Stimulated activated CD8-positive, alpha-beta memory T cell treated with anti-CD3 and anti-CD28 coated beads, Interleukin-12 subunit alpha, Interleukin-12 subunit beta, amount 100 ng/mL, for 1 hour (primary cell): ENCODE measurements at places on chromosomes 3 and 15.
A peak's percentile ranks its signal among the peaks of the same experiment; 100 is the strongest.

GRCh38 chr15:96043591-96044171, 286.8 kb upstream of the NR2F2 start:
- no peak for DNase-seq

GRCh38 chr15:99238849-99239248, 10.5 kb downstream of the TTC23 start:
- DNase-seq = no peak

- no peak for DNase-seq
These were observed 344.3 kb downstream of the EDEM1 start for GRCh38 chr3:5531741-5532290.

DNA sequence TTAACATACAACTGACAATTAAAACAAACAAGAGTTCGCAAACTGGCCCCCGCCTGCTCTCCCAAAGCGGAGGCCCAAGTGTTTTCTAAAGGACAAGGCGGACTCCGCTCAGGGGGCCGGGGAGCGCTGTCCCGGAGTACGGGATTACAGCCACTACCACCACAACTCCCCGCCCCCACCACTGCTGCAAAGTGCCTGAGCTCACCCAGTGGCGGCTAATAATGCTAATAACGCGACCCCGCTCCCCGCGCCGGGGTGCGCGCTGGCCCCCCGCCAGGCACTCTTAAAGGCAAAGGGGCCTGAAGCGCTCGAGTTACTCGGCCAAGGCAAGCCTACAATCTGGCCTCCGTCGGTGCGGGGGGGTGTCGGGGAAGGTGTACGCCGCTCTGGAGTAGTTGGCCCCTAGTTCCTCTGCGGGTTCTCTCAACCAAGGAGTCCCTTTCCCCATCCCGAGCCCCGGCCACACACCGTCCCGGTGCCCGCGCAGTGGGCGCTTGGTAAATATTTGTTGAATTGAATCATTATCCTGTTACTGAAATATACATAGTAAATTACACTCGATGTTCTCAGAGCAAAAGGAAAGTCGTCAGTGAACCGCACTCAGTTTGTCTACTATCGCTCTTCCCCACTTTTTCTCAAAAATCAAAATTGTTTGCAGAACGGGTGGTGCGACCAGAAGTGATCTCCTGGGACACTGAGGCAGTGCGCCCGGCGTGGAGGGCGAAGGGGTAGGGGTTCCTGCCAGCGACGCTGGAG, 827 bp downstream of the WNT5A start:
- no peak for DNase-seq

- DNase-seq = no peak
These were observed 177.1 kb downstream of the CD47 start for GRCh38 chr3:107913701-107914100.

- DNase-seq = no peak
These were observed 121.9 kb downstream of the CHST2 start for GRCh38 chr3:143241481-143241951.

DNA sequence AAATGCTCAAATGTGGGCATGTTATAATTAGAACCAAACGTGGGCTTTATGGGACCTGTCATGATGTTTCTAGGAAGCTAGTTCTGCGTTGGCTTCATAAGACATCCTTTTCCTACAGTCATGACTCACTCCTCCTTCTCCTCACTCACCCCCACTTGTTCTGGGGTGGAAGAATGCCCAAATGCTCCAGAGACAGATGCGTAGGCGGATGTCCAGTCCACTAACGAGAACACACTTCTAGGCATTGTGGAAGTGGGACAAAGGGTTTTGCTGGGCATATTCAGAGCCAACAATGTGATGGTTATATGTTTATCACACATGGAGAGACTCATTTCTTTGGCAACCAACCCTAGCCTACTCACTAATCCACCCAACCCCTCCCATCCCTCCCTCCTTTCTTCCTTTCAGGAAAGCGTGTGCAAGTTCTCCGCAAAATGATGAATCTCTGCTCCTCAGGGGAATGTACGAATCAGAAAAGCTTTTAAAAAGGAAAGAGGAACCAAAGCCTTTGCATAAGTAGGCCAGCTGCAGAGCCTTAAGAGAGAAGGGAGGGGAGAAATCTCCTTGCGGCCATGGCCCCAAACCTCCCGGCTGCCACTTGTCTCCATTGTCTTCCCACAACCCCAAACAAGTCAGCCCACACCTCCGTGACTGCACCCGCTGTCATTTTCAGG, 123.0 kb upstream of the SPRED1 start:
- no peak for DNase-seq

- DNase-seq = peak; percentile 25
These were observed 12.9 kb downstream of the PCYT1A start for GRCh38 chr3:196274585-196274984.

GRCh38 chr15:52180196-52180835, 10.9 kb downstream of the GNB5 start:
- DNase-seq = no peak

- no peak for DNase-seq
These were observed 3.7 kb downstream of the NR2F2 start for GRCh38 chr15:96334017-96334704.

DNA sequence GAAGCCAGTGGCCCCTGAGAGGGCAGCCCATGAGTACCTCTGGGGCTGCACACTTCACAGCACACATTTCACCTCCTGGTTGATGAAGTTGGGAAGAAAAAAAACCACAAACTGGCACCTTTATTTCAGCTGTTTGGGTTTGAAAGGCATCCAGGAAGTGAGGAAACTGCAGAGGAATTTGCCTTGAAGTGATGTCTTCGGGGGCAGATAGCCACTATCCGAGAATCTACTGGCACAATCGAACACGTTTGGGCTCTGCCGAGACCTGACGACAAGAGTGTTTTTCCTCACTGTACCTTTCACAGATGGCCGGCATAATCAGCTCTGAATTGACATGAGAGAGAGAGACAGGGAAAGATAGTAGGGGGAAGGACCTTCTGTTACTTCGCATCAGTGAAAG, 59.7 kb downstream of the LRIG1 start:
- no peak for DNase-seq

DNA sequence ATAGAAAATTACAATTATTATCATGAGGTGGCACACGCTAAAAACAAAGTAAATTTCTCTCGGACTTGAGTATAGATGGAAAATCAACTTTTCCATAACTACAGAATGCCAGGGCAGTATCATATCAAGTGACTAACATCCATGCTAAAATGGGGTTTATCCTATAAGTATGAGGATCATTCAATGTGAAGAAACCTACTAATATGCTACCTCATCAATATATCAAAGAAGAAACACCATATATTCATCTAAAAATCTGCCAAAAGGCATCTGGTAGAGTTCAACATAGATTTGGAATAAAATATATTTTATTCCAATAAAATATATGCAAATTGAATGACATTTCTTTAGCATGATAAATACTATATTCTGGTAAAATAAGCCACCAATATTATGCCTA, 894.4 kb downstream of the MCTP2 start:
- no peak for DNase-seq

DNA sequence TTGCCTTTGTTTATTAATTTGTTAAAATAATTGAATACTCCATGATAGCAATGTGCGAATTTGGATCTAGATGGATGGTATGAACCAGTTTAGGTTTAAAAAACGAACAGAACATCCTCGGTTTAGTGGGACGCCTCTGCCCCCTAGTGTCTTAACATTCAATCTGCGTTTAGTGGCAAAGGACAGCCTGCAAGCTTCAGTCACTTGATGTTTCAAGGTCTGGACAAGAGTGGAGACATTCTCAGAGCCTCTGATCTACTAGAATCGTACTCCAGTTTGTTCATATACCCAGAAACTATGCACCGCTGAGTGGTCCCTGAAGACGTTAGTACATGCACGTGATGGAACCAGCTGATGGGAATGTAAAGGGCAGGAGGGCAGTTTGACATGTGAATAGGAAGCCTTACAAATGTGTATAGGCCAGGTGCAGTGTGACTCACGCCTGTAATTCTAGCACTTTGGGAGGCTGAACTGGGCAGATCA, 17.8 kb upstream of the ATP13A4 start:
- DNase-seq = peak; percentile 14

DNA sequence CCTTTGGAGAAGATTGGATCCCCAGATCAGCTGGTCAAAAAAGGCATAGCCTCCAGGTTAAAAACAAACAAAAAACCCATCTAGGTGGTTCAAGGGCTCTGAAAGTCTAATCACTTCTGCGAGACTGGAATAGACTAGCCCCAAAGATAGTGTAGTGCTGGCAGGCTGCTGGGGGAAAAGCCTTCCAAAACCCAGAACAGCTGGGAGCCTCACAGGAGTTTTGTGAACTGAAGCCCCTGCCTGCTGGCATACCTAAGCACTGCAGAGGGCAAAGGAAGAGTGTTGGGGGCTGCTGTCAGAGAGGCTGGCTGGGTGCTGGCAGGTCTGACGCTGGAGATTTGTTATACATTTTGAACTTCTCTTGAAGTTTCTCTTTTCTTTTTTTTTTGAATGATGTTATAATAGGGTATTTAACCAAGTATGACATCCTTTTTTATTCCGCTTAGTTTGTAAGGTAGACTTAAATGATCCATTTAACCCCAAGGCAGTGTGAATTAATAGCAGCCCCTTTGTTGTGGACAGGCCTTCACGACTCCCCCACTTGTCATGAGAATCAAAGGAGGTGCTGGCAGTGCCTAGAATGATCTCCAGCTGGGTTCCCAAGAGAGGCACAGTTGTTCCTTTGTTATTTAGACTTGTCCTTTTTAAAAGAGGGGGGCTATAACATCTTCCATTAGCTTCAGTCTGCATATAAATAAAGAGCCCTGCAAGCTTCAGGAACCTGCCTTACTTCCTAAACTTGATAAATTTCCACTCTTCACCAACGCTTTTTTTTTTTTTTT, 53.9 kb downstream of the CRTC3 start:
- no peak for DNase-seq

GRCh38 chr3:59790241-59790640, 740.4 kb upstream of the CFAP20DC start:
- DNase-seq = no peak

- DNase-seq = no peak
These were observed 139.3 kb downstream of the ADAMTS17 start for GRCh38 chr15:100202309-100202960.

DNA sequence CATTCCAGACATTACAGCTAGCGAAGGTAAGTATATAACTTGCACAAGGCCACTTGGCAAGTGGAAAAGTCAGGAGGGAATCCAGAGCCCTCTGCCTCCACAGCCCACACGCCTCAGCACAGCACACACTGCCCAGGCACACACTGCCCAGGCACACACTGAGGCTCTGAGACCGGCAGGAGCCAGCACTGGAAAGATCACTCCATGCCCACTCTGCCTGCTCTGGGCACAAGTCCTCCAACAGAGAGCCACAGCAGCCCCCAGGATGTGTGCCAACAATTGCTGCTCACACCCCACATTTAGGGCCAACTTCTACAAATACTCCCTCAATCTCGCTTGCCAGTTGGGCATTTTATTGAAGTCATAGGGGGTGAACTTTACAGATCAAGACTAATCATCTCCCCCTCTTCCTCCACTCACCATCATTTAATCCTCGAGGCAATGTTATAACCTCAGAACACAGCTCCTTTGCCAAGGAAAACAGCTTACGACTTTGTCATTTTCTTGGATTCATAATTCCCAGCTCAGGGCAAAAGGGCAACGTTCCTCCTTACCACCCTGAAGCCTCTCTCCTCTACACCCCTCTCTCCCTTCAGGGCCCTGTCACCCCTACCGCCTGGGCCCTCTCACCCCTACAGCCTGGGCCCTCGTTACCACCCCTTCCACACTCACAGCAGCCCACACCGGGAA, 53.0 kb upstream of the TPM1 start:
- no peak for DNase-seq

DNA sequence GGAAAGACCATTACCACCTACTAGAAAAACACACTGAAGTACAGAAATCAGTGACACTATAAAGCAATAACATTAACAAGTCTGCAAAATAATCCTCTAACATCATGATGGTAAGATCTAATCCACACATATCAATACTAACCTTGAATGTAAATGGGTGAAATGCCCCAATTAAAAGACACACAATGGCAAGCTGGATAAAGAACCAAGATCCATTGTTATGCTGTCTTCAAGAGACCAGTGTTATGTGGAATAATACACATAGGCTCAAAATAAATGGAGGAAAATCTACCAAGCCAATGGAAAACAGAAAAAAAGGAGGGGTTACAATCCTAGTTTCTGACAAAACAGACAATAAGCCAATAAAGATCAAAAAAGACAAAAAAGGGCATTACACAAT, 13.5 kb downstream of the OR5K3 start:
- DNase-seq = no peak
